RWPE1 (cell line): ENCODE measurements at places on chromosomes 2 and 18.

DNA sequence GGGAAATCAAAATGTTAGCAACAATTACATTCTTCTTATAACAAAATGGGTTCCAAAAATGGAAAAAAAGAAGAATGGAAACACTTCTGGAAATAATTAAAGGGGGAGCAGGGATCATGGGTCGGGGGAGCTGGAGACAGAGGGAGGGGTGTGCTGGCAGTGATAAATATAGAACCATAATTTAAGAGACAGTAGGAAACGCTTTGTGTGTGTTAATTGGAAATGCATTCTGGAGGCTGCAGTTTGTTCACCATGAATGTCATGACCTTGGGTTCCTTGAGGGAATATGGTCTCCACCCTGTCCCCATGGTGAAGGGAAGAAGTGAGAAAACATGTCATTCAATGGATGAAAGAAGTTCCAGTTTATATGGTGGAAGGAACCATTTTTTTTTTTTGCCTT, 540.7 kb downstream of the TNS1 start:
- DNase-seq, result no peak

DNA sequence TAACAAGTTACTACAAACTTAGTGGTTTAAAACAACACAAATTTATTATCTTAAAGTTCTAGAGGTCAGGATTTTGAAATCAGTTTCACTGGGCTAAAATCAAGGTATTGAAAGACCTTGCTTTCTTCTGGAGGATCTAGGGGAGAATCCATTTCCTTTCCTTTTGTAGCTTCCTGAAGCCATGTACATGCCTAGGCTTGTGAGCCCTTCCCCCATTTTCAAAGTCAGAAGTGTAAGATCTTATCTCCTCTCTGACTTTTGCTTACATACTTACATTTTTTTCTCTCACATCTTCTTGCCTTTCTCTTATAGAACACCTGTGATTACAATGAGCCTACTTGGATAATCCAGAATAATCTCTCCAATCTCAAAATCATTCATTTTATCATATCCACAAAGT, 78.7 kb upstream of the MBOAT2 start:
- no peak for DNase-seq

DNA sequence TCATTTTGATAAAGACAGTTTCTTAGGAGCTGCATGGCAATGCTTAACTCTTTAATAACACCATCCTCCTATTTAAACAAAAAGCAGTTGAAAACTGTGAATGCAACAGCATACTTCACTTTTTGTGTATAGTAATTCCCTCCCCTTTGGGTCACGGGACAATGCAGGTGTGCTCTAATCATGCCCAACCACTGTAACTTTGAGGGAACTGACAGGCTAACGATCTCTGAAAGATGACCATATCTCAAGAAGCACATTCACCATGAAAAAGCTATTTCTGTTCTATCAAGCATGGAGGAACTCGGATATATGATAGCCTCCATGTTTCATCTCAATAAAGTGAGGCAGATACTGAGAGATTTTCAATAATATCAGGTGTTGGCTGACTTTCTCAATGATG, 81.1 kb upstream of the CD226 start:
- DNase-seq, result no peak

DNA sequence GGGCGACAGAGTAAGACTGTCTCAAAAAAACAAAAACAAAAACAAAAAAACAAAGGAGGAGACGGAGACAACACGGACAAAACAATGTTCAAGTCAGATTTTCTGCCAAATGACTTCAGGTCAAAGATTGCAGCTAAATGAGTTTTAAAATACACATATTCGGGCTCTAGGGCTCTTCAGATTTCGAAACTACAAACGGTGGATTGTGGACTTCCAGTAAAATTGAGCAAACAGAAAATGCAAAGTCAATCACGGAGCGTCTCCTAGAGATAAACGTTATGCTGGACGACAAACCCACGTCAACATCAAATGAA, 558 bp downstream of the MRPS5 start:
- no peak for DNase-seq

DNA sequence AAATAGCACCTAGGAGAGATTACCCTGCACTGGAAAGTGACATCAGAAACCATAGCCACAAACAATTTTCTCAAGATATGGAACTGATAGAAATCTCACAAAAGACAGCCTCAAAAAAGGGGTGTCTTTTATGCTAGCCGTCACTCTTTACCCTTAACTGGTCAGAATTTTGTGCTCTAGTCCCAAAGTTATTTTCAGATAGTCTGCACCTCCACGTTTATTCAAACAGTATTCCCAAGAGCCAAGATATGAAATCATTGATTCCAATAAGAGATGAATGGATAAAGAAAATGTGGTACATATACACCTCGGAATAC, 23.5 kb upstream of the PMAIP1 start:
- DNase-seq, result no peak

DNA sequence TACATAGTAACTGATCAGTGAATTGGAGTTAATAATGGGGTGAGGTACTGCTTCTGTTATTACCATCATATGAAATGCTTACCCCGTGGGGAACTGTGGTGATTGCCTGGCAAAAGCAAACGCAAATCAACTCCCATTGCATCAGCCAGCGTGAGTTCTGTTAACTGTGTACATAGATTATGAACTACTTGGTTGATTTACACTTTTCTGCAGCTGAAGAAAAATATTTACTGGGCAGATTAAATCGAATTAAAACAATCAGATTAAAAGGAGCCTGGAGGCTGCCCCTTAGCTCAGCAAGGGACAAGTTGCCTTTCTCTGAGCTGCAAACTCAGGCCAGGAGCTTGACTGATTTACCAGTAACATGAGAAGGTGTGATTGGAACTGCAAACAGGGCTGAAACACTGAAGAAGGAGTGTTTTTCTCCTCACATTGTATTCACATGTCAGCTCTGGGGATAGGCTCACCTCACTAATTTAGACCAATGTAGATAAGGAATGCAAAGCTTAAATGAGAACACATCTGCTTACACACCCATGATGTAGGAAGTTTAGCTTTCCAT, 220.1 kb downstream of the OSR1 start:
- no peak for DNase-seq

GRCh38 chr2:239233576-239233975, 167.2 kb downstream of the HDAC4 start:
- DNase-seq, result no peak

GRCh38 chr18:76672627-76673026, 149.7 kb upstream of the ZNF236 start:
- DNase-seq, result no peak

DNA sequence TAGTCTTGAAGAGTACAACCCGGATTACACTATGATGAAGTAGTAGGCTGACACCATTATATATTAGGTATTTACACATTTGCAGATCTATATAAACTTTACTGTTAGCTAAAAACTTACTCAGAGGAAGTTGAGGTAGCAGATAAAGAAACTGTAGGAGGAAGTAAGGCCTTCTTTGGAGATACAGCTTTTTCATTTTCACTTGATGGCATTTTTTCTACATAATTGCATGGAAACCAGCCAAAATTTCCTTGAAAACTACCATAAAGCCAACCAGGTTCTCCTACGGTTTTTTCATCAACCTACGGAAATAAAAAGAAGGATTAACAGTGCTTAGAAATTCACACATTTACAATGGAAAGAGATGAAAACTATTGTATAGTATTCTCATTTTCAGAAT, 86.6 kb downstream of the FAM228A start:
- no peak for DNase-seq

- DNase-seq, result no peak
Observed at GRCh38 chr2:64012115-64012514, 7.1 kb downstream of the VPS54 start.

- peak; percentile 74 for DNase-seq
Observed at GRCh38 chr2:112055730-112056625, 909 bp downstream of the TMEM87B start.

- DNase-seq, result no peak
Observed at GRCh38 chr2:120017201-120017600, 4.3 kb downstream of the EPB41L5 start.

DNA sequence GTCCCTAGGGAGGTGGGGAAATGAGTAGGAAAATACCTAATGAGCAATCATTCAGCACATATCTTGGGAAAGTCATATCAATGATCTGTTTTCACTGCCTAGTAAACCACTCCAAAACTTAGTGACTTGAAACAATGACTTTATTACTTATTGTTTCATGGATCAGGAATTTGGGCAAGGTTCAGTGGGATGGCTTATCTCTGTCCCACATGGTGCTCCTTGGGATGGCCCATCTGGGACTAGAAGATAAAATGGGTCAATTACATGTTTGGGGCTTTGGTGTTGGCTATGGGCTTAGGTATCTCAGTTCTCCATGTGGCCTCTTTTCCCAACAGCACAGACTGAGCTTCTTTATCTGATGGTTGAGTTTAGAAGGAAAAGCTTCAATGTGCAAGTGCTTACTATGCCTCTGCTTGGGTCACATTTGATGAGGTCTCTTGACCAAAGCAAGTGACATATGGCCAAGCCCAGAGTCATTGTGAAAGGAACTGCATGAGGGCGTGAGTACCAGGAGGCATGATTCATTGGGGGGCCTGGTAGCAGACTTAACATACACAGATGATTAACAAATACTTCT, 218.1 kb upstream of the TNP1 start:
- DNase-seq, result no peak

DNA sequence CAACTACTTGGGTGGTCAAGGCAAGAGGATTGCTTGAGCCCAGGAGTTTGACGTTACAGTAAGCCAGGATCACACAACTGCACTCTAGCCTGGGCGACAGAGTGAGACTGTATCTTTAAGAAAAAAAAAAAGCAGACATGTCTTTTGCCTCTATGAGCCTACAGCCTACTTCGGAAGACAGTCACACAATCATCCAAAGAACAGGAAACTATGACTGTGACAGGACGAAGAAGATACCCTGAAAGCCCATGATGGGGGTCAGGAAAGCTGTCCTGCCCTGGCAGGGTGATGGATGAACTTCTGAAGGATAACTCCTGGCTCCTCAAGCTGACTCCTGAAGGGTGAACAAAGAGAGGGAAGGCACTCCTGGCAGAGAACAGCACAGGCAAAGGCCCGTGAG, 251.7 kb upstream of the SIX2 start:
- no peak for DNase-seq

- no peak for DNase-seq
Observed at GRCh38 chr2:45739796-45740485, 88.5 kb downstream of the PRKCE start.

GRCh38 chr2:236348279-236348678, 84.1 kb upstream of the ASB18 start:
- no peak for DNase-seq

- DNase-seq, result no peak
Observed at GRCh38 chr2:44970846-44971450, 29.4 kb downstream of the SIX3 start.

DNA sequence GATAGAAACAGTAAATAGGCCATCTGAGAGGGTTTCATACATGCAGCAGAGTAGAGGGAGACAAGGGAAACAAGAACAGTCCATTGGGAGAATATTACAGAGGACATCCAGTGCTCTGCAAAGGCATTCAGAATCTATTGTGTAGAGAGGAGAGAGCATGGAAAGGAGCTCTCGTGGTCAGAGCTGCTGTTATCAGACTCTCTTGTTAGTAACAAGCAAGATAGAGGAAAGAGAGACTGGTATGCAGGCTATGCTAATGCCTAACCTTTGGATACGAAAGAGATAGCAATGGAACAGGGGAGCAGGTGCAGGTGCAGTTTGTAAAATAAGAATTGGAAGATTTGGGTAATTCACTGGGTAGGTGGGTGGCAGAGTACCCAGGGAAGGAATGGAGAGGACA, 855.9 kb downstream of the CNTNAP5 start:
- no peak for DNase-seq

GRCh38 chr2:204361738-204362137, 183.5 kb upstream of the PARD3B start:
- DNase-seq, result no peak

GRCh38 chr18:31876707-31877106, 66.2 kb downstream of the TRAPPC8 start:
- no peak for DNase-seq

GRCh38 chr2:121804340-121804739, 48.9 kb downstream of the TSN start:
- no peak for DNase-seq

- DNase-seq, result no peak
Observed at GRCh38 chr2:23250371-23250770, 134.6 kb upstream of the KLHL29 start.

GRCh38 chr18:69162649-69163048, 238.0 kb upstream of the DOK6 start:
- no peak for DNase-seq

DNA sequence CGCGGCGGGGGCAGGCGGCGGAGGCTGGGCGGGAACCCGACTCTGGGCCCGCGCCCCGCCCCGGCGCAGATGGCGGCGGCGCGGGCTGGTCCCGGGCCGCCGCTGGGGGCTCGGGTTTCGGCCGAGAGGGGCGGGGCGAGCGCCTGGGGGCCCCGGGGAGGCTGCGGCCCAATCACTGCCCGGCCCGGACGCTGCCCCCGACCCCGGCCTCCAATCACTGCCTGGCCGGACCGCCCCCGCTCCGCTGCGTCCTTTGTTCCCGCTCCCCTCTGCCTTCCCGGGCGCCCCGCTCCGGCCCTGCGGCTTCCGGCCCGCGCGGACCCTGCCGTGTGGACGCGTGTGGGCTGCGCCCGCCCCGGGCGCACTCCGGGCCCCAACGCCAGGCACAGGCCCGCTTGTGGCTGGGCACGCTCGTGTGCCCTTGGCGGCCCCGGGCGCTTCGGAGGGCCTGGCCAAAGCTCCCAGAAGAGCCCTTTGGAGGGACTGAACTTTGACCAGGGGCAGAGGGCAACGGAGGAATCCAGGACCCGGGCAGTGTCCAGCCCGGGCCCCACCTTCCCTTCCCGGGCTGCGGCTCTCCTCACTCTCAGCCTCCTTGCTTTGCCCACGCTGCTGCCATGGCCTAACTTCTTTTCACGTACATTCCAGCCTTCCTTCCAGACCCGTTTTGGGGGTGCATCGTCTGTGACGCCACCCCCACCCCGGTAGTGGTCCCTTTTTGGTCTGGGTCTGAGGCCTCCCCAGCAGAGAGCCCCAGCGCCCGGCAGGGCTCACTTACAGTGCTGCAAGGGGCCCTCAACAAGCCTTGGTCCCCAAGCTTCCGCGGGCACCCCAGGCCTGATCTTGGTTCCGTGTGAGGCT, 27.1 kb upstream of the PTMA start:
- peak; percentile 71 for DNase-seq

DNA sequence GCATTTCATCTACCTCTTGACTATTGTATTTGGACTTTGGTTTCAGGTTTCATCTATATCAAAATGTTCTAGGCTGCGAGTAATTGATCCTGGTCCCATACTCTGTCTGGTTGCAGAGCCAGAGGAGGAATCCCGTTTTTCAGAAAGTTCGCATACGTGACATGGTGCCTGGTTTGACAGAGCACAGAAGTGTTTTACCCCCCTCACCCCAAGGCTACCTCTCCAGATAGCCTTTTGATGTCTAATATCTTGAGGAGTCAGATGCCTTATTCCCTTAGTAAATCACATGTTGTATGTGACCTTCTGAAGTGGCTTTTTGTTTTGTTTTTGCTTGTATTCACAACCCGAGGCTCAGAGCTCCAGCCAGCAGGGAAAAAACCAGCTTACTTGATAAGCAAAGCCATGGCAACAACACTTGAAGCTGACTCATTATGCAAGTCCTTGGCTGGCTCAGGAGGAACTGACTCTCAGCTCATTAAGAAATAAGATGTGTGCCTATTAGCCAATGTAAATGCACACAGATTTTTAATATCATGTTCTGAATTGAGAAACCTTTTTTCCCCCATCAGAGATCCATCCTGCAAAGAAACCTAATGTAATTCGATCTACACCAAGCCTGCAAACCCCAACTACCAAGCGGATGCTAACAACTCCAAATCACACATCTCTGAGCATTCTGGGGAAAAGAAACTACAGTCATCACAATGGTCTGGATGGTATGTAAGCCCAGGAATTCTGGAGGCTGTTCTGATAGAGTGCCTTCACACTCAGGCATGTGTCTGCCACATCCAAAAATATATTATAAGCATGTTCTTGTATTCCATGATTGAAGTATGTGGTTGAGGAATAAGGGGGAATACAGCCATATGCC, 41.4 kb downstream of the OXER1 start:
- DNase-seq, result peak; percentile 8
